ENCODE measurements at places on chromosomes 1 and 21.

DNA sequence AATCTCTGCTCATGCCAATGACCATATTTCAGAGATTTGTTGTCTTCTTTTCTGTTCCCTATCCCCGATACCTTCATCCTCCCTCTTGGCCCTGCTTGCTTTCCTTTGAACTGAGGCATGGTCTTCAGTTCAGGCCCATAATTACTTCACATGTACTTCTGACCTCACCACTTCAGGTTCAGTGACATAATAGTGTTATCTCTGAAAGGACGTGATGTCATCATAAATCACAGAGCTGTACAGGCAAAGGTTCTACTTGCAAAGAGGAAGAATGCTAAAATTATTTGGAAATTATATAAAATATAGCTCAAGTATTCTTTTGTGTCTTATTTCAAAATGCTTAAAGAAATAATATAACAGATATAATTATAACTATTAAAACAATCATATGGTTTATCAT is 230.3 kb upstream of the ESRRG start:
- DNase-seq = no peak

GRCh38 chr1:192100686-192101468 is 57.4 kb upstream of the RGS18 start:
- no peak for DNase-seq

GRCh38 chr1:245433561-245433960 is 278.8 kb downstream of the KIF26B start:
- no peak for DNase-seq

- DNase-seq = no peak
Observed at GRCh38 chr1:186511761-186512637, 51.1 kb upstream of the PDC start.

GRCh38 chr1:194503209-194503608 is 1316.8 kb upstream of the B3GALT2 start:
- no peak for DNase-seq

DNA sequence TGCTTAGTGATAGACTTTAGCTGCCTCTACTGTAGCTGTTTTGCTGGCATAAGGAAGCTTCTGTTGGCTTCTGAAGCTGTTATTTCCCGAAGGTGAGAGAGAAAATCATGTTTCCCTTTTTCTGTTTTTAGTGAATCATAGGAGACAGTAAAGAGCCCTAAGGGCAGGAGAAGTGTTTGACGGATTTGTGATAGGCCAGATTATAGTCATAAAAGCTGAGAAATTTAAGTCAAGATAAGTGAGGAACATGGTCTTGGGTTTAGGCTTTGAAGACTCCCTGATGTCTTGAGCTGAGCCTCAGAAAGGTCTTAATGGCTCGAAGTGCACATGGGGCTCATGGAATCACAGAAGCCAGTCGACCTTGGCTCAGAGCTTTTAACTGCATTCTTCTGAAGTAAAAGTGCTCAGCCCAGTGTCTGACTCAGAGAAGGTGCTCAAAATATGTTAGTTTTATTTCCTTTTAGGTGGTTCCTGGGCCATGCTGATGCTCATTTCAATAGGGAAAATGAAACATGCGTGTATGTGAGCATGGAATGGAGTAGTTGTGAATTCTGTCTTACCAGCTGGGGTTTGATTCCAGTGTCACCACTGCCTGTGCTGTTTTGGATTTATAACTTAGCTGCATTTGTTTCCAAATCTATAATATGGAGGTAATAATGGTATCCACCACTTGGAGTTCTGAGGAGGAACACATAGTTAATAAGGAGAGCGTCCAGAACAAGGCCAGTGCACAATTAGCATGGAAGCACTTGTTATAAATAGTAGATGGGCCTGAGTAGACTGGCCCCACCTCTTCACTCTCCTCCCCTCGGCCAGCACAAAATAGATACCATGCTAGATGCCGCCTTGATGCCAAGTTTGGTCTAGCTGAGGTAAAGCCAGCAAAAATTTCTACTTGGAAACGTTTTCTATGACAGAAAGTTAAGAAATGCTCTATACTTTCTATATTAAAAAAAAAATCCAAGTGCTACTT is 99.2 kb downstream of the C1orf21 start:
- DNase-seq = no peak

DNA sequence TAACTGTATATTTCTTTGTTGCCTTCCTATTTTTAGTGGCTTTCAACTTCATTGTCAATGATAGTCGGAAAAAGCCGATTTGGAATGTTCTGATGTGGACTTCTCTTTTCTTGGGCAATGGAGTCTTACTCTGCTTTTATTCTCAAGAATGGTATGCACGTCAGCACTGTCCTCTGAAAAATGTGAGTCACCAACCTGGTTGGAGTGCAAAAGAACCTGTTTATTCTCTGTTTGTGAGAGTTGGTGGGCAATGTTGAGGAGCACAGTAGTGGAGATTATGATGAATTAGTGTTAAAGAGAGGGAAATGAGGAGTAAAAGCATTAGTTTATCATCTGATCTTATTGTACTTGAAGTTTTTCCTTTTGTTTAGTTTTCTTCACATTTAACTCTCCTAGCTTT is 14.5 kb upstream of the AXDND1 start:
- no peak for DNase-seq

GRCh38 chr1:67832737-67833601 is at the start of gene GNG12:
GNG12 (minus strand) TSS chr1:67833467; CDS start chr1:67707686, 125,781 bp downstream.
- DNase-seq = peak; percentile 61

- DNase-seq = no peak
Observed at GRCh38 chr1:11342621-11343032, 69.6 kb downstream of the UBIAD1 start.

DNA sequence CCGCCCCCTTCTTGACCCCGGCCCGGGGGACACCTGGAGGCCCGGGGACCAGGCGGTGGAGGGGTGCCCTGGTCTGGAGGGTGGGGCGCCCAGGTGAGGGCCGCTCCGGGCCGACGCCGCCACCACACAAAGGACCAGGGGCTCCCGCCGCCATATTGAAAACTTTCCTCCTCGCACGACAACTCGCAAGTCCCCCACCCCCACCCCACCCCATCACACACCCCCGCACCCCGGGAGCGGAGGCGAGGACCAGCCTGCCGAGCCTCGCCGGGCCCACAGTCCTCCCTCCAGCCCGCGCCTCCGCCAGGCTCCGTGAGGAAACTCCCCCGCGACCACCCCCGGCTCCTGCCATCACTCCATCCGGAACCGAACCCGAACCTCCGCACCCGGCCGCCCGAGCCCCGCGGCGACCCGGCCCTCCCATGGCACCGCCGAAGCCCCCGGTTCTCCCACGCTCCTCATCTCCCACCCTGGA is 733 bp downstream of the KDM5B start:
- DNase-seq = no peak

GRCh38 chr1:156654700-156655099 is 12.8 kb downstream of the BCAN start:
- DNase-seq = no peak

DNA sequence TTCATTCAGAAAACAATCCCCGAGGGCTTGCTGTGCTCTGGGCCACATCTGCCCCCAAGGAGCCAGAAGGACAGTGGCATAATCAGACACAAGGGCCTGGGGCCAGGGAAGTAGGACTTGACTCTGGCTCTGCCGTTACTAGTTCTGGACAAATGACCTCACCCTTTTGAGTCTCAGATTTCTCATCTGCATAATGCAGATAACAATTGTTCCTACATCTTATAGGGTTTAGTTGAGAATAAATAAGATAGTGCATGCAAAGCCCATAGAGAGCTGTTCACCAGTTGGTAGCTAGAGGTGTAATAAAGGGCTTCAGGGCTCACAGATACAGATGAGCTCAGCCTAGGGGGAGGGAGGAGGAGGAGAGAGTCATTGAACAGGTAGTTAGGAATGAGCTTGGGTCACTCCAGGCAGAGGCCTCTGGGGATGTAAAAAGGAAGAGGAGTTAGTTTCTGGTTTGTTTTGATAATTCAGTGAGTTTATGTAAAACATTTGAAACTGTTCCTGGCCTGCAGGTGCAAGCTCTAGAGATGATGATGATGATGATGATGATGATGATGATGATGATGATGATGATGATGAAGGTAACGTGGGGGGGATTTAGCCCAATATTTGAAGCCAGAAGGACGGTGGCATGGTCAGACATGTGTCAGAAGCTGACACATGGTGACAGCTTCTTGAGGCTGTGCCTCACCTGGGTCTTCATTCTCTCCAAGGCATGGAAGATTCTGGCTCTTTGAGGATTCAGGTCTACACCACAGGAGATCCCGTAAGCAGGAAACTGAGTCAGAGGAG is 858 bp downstream of the LACTBL1 start:
- DNase-seq = no peak

GRCh38 chr1:204080163-204080903 is 7.4 kb downstream of the SOX13 start:
- DNase-seq = peak; percentile 80

DNA sequence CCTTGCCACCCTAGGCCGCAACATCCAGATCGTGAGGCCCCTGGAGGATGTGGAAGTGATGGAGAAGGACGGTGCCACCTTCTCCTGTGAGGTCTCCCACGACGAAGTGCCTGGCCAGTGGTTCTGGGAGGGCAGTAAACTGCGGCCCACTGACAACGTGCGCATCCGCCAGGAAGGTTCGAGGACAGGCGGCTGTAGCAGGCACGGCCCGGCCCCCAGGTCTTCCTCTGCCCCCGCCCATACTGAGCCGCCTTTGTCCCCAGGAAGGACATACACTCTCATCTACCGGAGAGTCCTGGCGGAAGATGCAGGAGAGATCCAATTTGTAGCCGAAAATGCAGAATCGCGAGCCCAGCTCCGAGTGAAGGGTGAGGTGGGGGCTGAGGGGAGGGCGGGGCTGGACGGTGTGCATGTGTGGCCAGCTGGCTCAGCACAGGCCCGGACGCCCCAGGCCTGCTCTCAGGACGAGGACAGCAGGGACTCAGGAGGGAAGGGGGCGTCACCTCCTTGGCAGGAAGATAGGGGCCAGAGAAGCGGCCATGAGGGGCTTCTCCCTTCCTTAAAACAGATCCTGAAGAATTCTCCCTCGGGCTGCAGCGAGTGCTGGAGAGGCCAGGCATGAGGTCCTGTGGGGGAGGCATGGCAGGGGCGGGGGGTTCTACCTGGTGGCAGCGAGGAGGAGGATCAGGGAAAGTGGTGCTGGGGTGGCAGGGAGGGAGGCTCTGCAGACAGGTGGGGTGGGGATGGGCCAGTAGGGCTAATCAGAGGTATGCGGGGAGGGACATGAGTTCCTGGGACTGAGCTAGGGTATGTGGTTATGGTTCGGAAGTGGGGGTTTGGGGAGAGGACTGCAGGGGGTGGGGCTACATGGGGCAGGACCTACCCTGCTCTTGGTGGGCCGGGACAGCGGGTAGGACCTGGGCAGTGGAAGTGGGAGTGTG is 69.9 kb downstream of the OBSCN start:
- DNase-seq = no peak

GRCh38 chr1:42742617-42743316 is 2.7 kb upstream of the CLDN19 start:
- DNase-seq = no peak

DNA sequence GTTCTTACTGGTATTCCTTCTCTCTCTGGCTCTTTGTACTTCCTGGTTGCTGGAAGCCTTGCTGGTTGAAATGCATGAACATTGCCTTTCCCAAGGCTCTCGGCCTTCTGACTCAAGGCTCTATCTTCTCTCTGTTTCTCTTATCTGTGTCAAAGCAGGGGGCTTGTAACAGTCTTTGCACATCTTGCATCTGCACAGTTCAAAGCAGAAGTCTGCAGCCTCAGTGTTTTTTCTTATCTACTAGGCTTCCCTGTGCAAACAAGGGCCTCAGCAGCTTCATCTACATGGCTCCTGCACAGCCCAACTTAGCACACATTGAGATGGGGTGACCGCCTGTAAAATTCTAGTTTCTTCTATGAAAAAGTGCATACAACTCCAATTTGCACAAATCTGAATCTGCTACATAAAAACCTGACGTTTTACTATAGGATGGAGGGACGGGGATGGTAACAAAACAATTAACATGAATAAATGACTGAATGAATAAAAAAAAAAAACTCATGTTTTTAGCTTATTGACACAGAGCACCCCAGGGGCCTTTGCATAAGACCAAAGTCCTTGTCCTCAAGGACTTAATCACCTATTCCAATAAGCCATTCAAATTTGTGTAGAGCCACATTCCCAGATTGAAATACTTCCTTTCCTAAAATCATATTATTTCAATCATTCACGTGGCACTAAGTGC is 458.3 kb downstream of the LMO4 start:
- no peak for DNase-seq

- peak; percentile 46 for DNase-seq
Observed at GRCh38 chr1:41842993-41843755, 75.5 kb downstream of the HIVEP3 start.

- DNase-seq = peak; percentile 85
Observed at GRCh38 chr1:183022202-183023145, 746 bp upstream of the LAMC1 start.

GRCh38 chr1:19066874-19067181 is 110.4 kb upstream of the IFFO2 start:
- no peak for DNase-seq

GRCh38 chr1:147095691-147096090 is 76.6 kb downstream of the PRKAB2 start:
- DNase-seq = no peak

GRCh38 chr1:164754088-164754600 is 195.2 kb downstream of the PBX1 start:
- DNase-seq = no peak

DNA sequence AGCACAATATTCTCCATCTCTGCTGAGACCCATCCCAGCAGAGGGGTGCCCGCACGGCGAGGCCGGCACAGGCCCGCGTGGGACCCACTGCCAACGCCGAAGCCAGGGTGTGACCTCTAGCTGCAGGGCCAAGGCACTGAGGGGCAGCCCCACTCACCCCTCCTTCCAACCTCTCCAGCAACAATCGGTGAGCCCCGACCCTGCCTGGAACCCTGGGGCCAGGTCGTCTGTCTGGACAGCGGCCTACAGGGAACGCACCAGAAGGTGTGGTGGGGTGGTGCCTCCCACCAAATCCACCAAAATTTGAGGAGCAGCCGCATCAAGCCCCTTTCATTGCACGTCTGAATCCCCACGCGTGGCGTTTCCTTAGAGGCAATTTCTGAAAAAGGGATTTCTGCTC is 63.0 kb upstream of the ADARB1 start:
- DNase-seq = no peak

DNA sequence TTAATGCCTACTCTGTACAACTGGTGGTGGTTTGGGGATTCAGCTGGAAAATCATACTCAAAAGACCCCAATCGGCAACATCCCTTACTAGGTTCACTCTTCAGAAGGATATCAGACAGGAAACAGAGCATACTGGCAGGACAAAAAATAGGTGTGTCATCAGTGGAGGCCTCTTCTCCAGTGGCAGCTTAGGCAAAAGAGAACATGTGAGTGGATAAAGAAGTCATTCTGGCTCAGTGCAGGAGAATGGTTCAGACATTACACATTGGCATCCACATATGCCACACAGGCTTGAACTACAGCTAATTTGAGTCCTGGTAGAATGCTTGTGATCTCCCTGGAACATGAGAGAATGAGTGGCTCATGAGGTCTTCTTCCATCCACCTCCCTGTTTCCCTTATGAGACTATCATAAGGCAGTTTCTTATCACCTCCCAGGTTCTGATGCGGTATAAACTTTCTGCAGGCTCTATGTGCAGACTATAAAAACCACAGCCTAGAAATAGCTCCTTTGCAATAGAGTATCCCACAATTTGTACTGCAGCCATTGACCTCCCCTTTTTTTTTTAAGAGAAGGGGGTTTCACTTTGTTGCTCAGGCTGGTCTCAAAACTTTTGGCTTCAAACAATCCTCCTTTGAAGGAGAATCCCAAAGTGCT is 24.7 kb downstream of the VAMP4 start:
- no peak for DNase-seq
